Stimulated activated CD8-positive, alpha-beta memory T cell treated with anti-CD3 and anti-CD28 coated beads, Interleukin-12 subunit alpha, Interleukin-12 subunit beta, amount 100 ng/mL, for 1 hour (primary cell): ENCODE measurements at places on chromosomes 5 and 9.

DNA sequence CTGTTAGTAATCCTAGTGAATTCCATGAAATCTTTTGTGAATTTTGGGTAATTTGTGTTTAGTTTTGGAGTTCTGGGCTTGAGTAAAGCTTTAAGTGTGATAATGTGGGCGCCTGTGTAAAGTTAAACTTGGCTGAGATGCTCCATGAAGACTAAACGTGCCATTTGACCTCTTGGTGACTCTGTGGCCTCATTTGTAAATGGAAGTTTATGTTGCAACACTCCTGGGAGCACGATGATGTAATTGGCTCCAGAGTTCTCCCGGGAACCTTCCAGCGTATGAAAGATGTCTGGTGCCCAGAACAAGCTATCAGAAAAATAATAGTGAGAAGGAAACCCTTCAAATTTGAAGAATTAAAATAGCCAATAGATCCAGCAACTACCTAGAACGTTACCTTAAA lies 981.2 kb downstream of the TLE4 start:
- DNase-seq = no peak

DNA sequence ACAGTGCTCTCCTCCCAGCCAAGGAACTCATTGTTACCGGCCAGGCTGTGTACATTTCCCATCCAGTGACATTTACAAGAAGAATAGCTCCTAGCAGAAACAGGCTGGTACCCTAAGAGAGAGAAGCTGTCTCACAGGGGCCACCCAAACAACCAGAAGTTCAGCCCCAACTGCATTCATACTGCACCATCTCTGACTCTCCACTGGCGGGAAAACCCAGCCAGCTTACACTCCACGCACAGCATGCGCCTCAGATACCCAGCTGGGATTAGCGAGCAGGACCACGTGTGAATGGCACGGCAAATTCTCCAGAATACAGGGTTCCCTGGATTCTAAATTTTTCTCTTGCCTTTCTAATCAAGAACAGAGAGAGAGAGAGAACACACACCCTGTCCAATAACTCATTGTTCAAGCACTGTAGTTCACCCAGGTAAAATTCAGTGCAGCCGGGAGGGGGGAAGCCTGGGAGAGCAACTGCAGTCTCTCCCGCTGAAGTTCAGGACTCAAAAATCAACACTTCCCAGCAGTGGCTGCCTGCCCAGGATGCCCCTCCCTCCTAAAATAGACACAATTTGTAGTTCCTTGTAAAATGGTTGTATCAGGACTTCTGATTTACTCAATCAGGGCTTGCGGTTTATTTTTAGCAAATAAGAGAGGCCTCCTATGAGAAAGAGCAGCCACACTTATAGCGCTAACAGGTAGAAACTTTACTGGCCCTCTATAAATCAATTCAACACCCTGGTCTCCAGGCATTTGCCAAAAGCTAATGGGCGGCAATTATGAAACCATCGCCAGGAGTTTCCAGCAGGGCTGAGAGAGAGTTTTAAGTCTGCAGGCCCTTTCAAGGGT lies 2.2 kb downstream of the COL23A1 start:
- DNase-seq = no peak

GRCh38 chr9:99150451-99151171 lies 45.7 kb downstream of the TGFBR1 start:
- no peak for DNase-seq

DNA sequence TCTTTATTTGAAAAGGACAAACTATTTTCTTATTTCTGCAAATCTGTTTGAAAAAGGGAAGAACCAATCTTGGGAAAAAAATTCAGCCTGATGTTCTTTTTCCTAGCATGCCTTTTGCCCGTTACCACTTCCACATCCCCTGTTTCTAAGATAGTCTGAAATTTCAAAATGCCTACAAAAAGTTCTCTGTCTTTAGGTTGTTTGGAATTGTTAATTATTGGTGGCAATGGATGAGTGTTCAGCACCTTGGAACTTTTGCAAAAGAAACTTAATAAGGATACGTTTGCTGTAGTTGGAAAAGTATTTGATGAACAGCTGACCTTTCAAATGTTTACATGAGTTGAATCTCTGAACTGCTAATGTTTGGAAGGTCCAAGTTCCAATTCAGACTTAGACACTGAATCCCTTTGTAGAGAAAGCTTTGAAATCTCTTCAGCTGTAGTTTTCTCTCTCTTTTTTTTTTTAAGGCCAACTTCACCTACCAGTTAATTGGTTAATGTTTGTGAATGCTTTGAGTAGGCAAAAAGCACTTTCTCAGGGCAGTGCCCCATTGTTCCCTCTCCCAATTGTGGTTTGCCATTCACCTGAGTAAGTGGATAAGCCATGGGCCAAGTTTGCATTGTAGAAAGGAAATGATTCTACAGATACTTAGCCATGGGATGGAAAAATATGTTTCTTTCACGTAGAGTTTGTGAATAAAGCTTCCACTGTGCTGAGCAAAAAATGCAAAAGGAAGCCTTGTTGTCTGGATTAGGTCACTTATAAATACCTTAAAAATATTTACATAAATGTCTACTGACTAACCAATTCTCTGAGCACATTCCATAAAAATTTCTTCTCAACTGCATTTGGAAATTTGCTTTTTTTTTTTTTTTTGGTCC lies 156.4 kb upstream of the ELL2 start:
- DNase-seq = no peak

- no peak for DNase-seq
Observed at GRCh38 chr5:112228667-112229066, 190.4 kb downstream of the EPB41L4A start.

DNA sequence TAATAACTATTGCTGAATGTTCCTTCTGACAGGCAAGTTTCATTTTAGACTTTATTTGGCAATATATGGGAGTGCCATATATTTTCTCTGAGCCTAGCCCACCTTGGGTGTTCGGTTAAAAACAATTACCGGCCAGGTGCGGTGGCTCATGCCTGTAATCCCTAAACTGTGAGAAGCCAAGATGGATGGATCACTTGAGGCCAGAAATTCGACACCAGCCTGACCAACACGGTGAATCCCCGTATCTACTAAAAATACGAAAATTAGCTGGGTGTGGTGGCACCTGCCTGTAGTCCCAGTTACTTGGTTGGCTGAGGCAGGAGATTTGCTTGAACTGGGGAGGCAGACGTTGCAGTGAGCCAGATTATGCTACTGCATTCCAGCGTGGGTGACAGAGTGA lies 47.9 kb downstream of the TNFSF15 start:
- no peak for DNase-seq

GRCh38 chr9:68951879-68952659 lies 61.8 kb downstream of the PRKACG start:
- DNase-seq = no peak

DNA sequence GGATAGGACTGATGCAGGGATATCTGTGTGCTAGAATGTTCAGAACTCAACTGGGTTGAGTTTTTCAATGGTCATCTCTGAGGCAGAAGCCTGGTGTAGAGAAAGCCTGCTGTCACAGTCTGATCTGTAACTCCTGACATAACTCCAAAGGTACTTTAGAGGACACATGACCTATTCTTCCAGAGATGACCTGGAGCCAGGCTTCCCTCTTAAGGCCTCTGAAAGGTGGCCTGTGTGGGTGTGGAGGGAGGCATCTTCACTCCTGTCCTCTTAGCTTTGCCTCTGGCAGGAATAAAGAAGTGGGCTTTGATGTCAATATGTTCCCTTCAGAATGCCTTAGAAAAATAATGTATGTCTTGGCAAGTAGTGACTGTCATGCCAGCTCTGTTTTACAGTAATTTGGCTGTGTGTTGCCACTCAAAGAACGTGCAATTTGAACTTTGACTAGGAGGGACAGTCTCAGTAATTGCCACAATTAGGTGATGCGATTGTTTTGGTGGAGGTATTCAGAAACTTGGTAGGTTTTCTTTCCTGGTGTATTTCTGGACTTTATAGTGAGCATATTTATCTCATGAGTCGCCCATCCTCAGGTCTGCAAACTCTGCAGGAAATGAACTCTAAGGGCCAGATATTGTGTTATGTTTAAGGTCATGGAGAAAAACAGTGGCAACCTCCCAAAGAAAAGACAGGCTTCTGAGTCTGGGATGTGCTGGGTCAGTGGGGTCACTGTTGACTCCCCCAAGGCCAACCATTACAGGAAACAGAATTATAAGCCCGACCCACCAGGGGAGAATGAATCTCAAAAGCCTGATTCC lies 3.2 kb upstream of the C5orf63 start:
- DNase-seq = no peak

DNA sequence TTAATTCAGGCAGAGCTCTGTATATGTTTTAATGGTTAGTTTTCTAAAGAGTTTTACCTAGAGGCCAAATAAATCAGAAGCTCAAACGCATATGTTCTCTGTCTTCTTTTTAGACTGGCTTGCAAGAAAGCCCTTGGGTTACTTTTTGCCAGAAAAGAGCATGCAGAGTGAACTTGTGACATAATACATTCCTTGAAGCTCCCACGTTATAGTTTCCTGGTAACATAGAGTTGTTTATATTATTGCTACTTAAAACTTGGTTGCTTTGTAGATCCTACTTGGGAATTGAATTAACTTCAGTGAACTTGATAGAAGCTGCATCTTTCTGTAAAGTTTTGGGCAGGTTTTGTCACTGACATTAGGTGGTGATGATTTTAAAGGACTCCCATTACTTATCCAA lies 102.9 kb downstream of the C9orf152 start:
- DNase-seq = no peak

- DNase-seq = no peak
Observed at GRCh38 chr9:97630591-97630990, 2.6 kb downstream of the TSTD2 start.

GRCh38 chr9:114624677-114625076 lies 13.6 kb downstream of the TMEM268 start:
- DNase-seq = no peak

GRCh38 chr5:50580506-50580905 lies 85.9 kb upstream of the PARP8 start:
- DNase-seq = no peak

GRCh38 chr9:122179690-122180074 lies 20.0 kb downstream of the MORN5 start:
- no peak for DNase-seq

- DNase-seq = no peak
Observed at GRCh38 chr5:173045474-173045873, 10.7 kb upstream of the CREBRF start.

- DNase-seq = no peak
Observed at GRCh38 chr5:146463446-146463845, 16.3 kb downstream of the TCERG1 start.

GRCh38 chr5:67879620-67880510 lies 335.7 kb upstream of the PIK3R1 start:
- DNase-seq = no peak

- peak; percentile 2 for DNase-seq
Observed at GRCh38 chr9:6759185-6759977, 1.6 kb downstream of the KDM4C start.

DNA sequence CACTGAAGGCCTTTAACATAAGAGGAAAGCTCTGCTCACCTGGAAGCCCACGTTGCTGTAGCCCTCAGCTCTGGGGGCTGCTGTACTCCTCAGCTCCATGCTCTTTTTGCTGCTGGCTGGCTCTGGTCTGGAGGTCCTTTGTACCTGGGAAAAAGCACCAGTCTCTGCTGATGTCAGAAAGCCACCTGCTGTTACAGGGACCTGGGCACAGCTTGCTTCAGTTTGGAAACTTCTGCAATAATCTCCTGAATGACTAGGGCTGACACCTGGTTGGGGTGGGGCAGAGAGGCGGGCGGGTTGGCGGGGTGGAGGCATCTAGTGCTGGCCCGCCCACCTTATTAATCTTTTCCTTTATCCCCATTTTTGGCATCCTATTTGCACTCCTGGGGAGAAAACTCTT lies at the start of gene SLC28A3:
Gene SLC28A3, minus strand, starts transcription at position 224 of the 400 bp plus-strand sequence. Its CDS starts 125 bp downstream, at position 99.
- DNase-seq = no peak

GRCh38 chr5:120655828-120656435 lies 191.8 kb downstream of the PRR16 start:
- no peak for DNase-seq

GRCh38 chr5:168218746-168219145 lies 72.7 kb upstream of the WWC1 start:
- no peak for DNase-seq

- no peak for DNase-seq
Observed at GRCh38 chr5:31131381-31131891, 62.0 kb upstream of the CDH6 start.

DNA sequence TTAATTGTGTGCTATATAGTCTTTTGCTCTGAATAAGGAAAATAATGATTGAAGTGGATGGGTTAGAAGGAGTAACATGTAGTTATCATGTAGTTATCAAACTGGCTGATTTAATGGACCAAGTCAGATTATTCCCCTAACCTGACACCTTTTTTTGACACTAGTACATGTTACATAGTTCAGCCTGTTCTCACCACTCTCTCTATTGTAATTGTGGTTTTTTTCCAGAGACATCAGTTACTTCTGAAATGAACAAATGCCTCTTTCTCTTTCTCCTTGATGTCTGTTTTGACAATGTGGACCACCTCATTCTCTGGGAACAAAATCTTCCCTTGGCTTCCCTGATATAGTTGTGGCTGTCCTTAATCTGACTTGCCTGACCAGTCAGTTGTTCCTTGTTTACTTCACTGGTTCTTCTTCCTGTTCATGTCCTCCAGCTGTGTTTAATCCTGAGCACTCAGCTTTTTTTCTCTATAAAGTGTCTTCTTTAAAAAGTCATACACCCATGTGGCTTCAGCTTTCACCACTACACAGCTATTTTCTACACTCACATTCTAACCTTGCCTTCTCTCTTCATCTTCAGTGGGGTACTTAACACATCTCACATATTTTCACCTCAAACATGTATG lies 243.4 kb downstream of the ARRDC3 start:
- DNase-seq = no peak

- DNase-seq = no peak
Observed at GRCh38 chr5:168817591-168817990, 238.4 kb upstream of the PANK3 start.

- DNase-seq = no peak
Observed at GRCh38 chr5:149302641-149303040, 31.0 kb downstream of the AFAP1L1 start.

DNA sequence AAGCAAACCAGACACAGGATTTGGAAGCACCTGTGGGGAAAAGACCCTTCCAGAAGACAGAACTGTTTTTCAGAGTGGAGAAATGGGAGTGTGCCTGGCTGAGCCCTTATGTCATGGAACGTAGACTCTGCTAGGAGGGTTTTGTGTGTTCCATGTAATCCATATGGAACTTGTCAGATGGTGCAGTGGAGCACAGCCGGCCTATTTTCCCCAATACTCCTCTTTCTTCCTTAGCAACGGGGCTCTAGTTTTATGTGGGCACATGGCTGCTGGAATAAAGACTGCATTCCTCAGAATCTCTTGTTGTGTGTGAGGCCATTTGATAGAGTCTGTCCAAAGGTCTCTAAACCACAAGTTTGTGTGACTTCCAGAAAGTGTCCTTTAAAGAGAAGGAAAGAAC lies 284.0 kb downstream of the DRD1 start:
- DNase-seq = no peak

- DNase-seq = no peak
Observed at GRCh38 chr9:106718936-106719335, 144.0 kb upstream of the ZNF462 start.

- DNase-seq = no peak
Observed at GRCh38 chr9:107577140-107577776, 87.7 kb upstream of the KLF4 start.

DNA sequence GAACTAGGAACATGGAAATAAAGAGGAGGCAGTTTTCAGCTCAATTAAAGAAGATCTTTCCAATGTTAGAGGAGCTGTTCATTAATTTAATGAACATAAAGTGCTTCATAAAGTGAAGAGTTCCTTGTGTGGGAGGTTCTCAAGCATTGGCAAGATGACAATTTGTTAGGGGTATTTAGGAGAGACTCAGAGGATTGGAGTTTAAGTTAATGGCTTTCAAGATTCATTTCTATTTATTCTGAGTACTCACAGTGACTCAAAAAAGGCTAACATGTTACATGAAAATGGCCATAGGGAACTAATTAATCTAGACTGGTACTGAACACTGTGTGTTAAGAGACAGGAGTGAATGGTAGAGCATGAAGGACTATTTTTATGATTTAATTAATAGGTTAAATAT lies 55.4 kb upstream of the CDH12 start:
- no peak for DNase-seq
